Trophoblast cell (in vitro differentiated cells and primary cell): ENCODE measurements at places on chromosomes 11 and 22.

DNA sequence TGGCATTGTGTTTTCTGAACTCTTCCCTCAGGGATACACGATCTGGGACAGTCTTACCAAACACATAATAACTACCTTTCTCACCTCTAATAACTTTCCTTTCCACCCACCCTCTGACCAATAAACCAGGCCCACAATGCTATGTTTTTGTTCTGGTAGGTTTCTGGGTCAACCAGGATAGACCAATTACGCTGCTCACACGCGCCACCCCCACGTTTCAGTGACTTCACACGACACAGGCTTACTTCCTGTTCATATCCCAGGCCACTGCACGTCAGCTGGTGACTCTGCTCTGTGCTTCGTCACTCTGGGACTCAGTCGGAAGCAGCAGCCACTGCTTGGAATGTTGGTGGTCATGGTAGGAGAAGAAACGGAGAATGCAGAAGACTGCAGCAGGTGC, 2.5 kb downstream of the KRTAP5-4 start:
- DNase-seq = no peak

DNA sequence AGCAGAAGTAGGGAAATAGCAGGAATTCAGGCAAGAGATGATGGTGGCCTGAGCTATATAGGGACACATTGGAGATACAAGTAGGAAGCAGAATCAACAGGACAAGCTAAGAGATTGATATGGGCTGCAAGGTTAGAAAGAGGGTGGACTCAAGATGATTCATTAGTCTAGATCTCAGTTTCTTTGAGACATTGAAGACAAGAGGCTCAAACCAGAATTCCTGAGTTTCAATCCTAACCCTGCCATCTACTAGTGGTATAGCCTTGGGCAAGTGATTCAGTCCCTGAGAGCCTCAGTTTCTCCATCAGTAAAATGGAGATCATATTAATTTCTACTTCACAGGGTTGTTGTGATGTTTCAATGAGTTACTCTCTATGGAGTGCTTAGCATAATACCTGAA, 53.1 kb upstream of the NAV2 start:
- no peak for DNase-seq

DNA sequence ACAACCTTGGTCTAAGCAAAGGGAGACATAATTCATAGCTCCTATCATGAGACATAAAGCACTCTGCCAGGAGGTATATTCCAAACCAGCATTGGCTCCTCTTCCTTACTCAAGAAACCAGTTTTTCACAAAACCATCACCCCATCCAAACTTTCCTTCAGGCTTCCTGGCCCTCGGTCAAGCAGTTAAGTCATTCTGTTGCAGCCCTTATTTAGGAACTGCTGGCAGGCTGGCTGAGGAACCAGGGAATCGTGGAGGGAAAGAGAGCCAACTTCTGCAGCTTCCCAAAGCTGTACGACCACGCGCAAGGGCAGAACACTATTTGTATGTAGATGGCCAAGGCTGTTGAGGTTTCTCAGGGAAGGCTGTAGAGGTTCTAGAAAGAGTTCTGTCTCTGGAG, 680 bp downstream of the IFT46 start:
- no peak for DNase-seq

DNA sequence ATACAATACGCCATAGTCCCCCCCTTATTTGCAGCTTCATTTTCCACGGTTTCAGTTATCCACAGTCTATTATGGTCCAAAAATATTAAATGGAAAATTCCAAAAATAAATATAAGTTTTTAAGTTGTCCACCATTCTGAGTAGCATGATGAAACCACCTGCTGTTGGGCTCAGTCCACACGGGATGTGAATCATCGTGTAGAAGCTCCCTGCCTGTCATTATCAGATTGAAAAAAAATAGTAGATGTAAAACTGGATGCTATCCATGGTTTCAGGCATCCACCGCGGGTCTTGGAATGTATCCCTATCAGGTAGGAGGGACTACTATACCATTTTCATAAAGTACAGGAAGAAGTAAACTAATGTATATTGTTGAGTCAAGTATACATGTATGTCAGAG, 127.4 kb downstream of the TTC17 start:
- no peak for DNase-seq

- peak; percentile 34 for DNase-seq
Measured at GRCh38 chr11:57942808-57943207, 80.9 kb upstream of the OR9Q1 start.

DNA sequence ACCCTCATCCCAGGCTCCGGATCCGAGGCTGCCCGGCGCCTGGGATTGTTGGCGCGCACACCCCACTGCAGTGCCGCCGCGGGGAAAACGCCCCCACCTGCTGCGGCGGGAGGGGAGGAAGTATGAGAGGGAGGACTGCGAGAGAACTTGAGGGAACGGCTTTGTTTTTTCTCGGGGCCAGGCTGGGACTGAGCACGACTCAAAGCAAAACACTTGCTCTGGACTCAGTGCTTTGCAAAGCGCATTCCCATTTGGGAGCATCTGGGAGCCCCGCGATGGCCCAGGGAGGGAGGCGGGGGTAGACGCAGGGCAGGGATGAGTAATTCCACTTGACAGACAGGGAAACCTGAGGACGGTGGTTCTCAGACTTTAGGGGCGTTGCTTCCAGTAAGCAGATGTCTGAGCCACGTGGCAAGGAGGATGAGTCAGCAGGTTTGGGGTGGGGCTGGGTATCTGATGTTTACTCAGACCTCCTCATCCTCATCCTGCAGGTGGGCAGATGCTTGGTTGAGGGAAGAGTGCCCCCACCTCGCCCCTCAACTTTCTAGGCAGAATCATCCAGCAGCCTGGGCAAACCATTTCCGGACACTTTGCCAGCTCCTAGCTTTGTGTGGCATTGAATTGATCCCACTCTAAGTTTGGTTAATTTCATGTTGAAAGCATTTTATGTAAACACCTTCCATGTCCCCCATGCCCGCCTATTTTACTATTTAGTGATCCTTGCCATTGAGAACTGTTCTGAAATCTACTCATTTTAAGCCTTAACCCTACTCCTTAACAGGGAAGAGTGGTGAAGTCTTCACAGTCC, 1.5 kb downstream of the MIAT start:
- DNase-seq = peak; percentile 5

DNA sequence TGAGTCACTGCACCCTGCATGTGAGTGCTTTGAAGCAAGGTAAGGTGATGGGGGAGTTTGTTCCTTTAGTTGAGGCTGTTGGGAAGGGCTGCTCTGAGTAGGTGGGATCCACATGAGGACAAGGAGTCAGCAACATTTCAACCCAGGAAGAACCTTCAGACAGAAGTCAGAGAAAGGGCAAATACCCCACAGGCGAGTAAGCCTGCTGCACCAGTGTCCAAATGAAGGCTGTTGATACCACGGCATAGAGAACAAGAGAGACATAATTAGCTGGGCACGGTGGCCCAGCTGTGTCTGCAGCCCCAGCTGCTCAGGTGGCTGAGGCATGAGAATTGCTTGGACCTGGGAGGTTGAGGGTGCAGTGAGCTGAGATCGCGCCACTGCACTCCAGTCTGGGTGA, 54.3 kb upstream of the CLMP start:
- DNase-seq = no peak

DNA sequence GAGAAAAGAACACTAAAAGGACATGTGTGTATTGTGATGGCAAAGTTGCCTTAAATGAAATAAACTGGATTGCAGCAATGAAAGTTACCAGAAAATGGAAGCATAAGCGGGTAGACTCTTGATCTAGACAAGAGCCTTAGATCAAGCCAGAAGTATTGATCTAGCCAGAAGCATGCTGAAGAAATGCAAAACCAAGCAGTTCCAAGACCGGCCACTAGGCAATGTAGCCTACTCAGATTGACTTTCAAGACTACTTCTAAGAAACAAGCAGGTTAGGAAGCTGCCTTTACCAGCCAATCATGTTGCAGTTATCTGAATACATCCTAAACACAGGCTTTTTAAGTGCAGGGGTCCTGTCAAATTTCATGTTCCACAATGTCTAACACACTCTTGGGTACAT, 54.6 kb downstream of the KCNA4 start:
- DNase-seq = no peak

GRCh38 chr11:34948696-34949095, 32.3 kb downstream of the PDHX start:
- no peak for DNase-seq

DNA sequence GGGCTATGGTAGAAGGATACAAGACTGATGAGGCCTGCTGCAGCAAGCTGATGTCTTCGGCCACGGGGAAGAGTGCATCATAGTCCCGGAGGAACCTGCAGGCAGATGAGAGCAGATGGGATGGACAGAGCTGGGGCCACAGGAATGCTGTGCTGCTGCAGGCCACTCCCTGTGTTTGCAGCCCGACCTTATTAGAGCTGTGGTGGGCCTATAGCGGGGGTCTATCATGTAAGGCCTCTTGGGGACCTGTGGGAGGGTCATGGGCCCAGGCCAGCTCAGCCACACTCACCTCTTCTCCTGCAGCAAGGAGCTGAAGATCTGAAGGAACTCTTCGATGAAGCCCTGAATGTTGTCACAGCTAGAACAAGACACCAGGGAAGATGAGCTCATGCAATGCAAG, 31.9 kb downstream of the ASCC2 start:
- DNase-seq = no peak

GRCh38 chr22:49372530-49373288, 455.0 kb downstream of the BRD1 start:
- no peak for DNase-seq

DNA sequence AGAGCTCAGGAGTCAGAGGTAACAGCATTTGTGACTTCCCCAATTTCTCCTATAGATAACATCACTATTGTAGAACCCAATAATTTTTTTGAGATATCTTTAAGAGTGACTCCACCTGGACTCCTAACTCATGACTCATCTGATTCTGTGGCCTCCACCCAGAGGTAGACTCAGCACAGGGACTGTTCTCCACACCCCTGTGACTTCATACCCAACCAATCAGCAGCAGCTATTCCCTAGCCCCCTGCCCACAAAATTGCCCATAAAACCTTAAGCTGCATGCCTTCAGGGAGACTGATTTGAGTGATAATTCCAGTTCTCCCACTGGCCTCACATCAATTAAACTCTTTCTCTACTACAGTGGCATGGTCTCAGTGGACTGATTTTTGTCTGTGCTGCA, 475.4 kb upstream of the FAT3 start:
- no peak for DNase-seq

- DNase-seq = no peak
Measured at GRCh38 chr22:44491269-44492035, 6.6 kb downstream of the RTL6 start.

GRCh38 chr22:17845790-17846189, 71.5 kb upstream of the BID start:
- DNase-seq = no peak

- DNase-seq = no peak
Measured at GRCh38 chr11:112863305-112863704, 97.9 kb upstream of the NCAM1 start.

- no peak for DNase-seq
Measured at GRCh38 chr11:100761841-100762240, 74.8 kb downstream of the ARHGAP42 start.

- no peak for DNase-seq
Measured at GRCh38 chr22:44906999-44907644, 102.7 kb downstream of the PHF21B start.

DNA sequence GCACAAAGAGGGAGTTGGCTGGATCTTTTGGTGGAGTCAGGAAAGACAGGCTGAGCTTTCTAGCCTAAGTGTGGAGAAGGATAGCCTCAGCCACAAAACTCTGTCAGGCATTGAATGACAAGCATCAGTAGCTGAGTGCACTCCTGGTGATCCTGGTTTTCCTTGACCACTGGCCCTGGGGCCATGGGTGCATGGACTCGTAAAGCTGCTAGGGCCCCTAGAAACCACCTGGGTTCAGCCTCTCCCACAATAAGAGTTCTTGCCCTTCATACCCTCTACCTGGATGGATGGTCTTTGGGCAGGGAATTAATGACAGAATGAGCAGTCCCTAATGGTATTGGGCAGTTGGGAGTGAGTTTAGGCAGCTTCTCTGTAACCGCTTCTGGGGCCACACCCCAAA, 22.9 kb downstream of the TUB start:
- DNase-seq = no peak

DNA sequence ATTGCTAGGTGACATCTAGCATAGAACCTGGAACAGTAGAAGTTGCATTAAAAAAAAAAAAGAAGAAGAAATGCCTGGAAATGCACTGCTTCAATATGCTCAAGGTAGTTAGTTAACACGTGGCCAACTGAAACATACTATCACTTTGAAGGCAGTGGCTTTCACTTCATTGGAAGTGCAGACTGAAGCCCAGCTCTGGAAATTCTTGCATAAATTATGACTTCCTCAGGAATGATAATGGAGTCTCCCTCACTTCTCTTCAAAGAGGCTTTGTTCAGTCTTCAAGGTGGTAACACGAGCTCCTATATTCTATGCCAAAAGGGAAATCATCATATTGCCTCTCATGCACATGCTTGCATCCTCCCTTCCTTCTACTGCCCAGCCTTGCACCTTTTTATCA, 715.9 kb upstream of the API5 start:
- DNase-seq = no peak

- DNase-seq = no peak
Measured at GRCh38 chr11:125268611-125269010, 104.1 kb downstream of the PKNOX2 start.

GRCh38 chr11:58564231-58564630, 11.4 kb downstream of the LPXN start:
- no peak for DNase-seq

GRCh38 chr22:44995105-44995514, 14.7 kb downstream of the PHF21B start:
- DNase-seq = no peak

DNA sequence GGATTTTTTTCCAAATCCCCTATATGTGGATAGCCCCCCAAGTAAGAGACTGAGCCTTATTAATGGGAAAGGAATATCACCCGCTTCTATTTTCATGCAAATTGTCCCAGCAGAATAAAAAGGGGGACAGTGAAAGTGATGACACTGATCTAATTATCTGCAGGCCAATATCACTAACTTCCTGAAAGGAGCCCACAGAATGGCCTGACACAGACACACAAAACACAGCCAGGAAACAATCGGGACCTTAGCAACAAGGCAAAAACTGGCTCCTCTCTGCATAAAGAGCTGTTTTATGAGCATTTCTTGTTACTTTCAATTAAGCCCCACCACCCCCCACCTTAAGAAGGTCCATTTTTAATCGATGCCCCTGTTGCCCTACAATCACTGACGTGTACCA, 54.3 kb upstream of the FAM181B start:
- DNase-seq = no peak

DNA sequence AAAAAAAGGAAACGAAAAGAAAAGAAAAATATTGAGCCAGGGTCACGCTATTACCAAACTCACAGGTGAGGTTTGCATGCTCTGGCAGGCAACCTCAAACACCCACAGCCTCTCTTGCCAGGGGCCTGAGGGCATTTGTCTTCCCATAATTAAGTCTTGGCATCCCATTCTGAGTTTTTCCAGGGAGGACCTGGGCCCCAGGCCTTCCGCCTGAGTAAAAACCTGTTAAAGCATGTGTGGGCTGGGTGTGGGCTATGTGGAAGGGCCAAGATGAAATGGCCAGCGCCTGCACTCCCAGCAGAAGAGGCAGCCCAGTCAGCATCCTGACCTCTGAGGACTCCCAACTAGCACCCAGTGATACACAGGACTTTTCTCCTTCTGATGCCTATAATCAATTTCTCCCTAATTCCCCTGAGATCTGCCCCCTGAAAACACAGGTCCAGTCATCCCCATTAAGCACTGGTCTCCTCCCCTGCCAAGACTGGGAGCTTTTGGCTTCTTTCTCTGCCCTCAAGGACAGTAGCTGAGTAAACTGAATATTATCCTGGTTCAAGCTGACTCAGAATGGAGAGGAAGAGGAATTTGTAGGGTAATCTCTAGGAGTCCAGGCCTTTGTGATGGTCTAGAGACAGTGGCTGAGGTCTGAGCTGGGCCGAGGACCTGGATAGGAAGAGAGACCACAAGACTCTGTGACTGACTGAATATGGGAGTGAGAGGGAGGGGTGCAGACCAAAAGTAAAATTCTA, 35.6 kb upstream of the ACER3 start:
- DNase-seq = peak; percentile 89

- no peak for DNase-seq
Measured at GRCh38 chr11:13262096-13262495, 15.5 kb upstream of the BMAL1 start.
